ENCODE measurements at places on chromosomes 1 and 21.

DNA sequence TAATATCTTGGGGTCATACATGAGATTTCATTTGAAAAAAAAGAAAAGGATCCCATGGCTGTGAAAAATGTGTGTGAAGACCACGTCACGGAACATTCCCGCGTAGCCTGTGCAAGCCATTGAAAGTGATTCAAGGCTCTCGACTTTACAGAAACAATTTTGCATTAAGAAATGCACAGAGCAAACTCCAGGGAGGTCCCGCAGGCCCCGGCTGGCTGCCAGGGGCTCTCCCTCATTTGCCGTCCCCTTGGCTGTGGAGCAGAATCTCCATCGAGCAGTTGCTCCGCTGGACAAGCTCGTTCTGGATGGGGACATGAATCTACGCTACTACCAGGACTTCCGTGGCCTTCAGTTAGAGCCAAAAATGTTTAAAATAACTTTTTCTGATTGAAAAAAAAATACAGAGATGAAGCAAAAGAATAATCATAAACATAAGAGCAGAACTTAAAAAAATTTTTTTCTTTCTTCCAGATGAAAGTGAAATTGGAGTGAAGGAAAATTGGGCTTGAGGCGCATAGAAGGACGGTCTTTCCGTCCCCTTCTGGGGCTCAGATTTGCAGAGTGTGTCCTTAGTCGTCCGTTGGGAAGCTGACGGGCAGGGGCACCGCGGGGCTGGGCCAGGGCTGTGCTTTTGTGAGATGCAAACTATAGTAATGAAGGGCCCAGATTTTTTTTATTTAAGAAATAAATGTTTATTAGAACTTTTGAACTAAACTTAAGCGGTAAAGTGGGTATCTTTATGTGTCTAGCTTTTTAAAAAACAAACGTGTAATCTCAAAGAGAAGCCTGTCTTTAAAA lies 68.1 kb upstream of the ARHGEF16 start:
- DNase-seq: no peak

DNA sequence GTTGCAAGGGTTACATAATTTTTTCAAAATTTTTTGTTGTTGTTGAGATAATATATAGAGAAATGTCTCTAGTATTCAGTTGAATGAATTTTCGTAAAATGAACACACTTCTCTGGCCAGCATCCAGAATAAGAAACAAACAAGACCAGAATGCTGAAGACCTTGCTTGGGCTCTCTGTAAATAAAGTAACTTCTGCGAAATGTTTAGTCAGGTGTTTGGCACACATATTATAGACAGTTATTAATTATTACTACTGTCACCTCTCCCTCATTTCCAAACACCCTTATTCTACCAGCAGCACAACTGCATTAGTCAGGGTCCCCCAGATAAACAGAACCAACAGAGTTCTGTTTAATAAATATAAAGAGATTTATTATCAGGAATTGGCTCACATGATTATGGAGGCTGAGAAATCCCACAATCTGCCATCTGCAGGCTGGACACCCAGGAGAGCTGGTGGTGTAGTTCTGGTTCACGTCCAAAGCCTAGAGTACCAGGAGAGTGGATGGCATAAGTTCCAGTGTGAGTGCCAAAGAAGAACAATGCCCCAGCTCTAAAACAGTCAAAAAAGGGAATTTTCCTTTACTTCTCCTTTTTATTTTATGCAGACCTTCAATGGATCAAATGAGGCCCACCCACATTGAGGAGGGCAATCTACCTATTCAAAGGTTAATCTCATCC lies 44.1 kb upstream of the KCND3 start:
- no peak for DNase-seq

DNA sequence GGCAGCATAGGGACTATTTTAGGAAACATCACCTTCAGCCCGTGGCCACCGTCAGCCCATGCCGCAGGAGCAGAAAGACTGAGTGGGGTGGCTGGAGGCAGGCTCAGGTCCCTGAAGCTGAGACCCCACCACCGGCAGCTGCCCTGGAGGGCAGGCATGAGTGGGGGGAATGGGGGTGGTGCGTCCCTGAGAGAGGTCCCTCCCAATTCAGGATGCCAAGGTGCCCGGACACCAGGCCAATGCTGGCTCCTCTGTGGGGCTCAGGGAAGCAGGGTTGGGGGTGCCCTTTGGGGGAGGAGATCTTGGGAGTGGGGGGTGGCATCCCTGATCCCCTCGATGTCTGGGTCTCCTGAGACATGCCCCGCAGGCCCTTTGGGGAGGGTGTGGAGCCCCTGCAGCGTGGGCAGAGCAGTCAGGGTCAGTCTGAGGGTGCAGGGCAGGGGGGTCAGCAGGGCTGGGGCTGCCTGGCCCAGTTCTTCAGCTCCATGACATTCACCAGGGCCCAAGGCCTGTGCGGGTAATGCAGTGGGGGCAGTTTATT lies 998 bp upstream of the TTC34 start:
- DNase-seq: no peak

- DNase-seq: peak; percentile 85
Observed at GRCh38 chr1:197799271-197799670, 24.0 kb upstream of the DENND1B start.

DNA sequence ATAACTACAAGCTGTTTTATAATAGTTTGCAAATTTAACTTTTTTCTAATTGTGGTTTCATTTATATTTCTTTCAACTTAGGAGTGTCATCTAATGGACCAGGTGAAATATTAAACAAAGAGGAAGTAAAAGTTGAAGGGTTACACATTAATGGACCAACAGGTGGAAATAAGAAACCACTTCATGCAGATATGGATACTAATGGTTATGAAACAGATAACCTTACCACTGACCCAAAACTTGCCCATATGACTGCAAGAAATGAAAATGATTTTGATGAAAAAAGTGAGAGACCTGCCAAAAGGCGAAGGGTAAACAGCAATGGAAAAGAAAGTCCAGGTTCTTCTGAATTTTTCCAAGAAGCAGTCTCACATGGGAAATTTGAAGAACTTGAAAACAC lies 59.7 kb downstream of the MIER1 start:
- no peak for DNase-seq

DNA sequence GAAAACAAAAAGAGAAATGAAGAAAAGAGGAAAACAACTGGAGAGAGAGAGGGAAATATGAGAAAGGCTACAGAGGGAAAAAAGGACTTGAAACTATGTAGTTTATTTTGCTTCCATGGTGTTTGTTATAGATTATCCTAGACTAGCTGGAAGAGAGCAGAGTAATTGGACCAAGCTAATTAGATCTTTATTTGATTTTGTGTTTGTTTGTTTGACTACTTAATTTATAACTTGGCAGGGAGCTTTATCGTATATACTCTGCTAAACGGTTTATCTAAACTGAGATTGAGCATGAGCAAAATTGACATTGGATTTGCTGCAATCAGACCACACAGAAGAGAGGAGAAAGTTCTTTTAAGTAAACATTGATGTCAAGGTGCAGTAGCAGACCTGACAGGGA lies 443.8 kb upstream of the USP24 start:
- no peak for DNase-seq

- DNase-seq: no peak
Observed at GRCh38 chr1:100581096-100581705, 43.3 kb downstream of the GPR88 start.

DNA sequence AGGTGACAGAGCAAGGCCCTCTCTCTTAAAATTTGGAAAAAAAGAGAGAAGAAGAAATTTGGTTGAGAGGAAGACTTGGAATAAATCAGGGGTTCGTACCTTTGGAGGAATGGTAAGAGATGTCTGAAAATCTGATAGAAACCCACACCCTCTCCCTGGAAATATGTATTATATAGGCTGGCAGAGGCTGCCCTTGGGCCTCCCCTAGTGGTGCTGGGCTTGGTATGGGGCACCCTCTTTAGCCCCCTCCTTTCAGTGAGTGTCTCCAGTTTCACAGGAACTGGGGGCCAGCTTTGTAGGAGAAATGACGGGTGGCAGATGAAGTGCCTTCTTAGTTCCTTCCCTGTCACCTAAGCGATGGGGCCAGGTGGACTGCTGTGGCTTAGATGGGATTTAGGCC lies 82.9 kb upstream of the SLC2A1 start:
- DNase-seq: no peak

DNA sequence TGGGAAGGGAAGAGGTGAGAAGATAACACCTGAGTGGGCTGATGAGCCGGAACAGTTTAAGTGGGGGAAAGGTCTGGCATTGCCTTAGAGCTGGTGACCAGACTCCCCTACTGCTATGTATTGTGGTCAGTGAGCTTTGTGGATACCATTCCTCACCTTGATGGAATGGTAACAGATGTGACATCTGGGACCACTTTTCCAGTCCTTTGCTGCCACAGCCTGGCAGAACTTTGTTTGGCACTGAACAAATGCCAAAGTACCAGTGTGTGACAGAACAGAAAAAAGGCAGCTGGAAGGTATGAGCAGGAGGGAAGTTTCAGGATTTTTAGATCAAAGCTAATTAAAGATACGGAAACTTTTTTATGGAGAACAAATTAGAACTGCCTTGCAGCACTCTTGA lies 6.2 kb downstream of the MED8 start:
- no peak for DNase-seq

DNA sequence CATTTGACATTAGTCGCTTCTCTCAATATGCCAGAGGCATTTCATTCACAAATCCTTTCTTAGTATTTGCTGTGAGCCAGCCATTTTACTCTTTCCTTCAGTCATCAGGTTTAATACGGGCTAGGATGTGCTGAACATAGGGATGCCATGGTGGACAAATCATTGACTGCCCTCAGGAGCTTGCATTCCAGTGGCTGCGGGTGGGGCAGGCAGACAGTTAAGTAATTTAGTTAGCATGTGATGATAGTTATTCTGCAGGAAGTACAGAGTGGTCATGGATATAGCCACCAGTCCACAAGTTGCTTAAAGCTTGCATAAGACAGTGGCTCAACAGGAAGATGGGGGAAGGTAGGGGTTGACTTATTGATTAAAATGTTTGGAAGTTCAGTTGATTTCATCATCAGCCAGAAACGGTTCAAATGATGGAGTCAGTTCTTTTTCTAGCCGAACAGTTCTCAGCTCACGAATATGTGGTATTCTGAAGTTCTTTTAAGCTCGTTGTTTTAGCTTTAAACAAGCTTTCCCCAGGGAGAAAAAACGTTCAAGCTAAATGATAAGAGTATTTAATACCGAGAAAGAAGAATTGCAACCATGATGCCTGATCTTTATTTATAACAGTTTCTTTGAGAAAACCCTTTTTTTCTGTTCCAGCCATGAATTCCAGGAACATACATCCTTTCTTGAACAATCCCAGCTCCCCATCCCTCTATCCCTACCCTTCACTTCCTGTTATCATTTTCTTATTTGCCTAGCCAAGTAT lies 1.4 kb downstream of the SLC22A15 start:
- DNase-seq: peak; percentile 6

DNA sequence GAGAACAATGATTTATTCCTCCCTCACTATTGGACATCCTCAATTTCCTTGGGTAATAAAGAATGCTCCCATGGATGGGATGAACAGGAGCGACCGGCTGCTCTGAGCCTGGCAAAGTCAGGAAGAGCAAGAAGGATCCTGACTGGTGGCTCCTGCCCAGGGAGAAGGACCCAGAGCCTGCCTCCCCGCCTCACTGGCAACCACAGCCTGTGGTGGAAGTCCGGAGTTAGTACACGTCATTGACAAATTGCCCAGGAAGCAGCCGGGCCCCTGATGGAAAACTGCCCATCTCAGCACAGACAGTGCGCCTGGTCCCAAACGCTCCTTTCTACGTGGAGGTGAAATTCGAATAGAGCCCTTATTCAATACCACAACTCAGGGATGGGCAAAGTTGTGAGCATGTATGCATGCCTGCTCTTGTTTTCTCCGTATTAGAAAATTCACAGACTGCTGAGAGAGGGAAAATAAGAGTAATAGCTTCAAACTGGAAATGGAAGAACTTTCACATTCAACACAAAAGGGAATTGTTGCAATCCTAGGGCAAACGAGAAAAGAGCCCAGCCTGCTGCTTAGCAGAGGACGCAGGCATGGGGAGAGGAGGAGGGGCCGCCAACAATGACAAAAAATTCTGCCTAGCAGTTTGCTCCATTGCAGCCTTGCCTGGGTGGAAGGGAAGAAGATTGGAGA lies 397.1 kb upstream of the VAMP3 start:
- DNase-seq: peak; percentile 54

- no peak for DNase-seq
Observed at GRCh38 chr21:36113647-36114428, 21.0 kb upstream of the CBR3 start.

DNA sequence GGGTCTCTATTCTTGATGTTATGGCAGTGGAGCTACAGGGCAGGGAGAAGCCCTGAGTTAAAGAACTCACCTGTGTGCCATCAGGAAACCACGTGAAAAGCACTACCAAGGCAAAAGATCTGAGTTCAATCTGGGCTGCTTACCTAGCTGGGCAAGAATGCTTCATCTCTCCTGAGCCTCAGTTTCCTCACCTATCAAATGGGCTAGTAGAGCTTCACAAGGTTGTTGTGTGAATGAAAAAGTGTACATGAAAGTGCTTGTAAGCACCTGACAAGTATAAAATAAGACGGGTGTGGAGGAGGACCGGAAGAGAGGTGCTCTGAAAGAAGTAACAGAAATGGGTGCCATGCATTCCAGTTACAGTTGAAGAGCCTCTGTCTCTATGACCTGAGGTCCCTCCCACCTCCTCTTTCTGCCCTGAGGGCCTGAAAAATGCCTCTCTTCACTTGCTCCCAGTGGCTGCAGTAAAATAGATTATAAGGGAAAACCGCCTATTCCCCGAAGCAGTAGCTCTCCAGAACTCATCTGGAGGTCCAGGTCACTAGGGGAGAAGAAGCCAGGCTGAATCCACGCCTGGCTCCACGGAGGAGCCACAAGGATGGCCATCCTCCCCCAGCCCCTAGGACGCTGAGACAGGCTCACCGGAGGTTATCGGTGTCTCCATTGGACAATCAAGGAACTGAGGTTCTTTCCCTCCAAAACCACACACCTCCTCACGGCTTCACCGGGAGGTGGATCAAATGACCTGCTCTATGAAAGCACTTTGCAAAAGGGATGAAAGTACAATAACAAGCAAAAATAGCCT lies 1.4 kb downstream of the GPR161 start:
- DNase-seq: no peak

DNA sequence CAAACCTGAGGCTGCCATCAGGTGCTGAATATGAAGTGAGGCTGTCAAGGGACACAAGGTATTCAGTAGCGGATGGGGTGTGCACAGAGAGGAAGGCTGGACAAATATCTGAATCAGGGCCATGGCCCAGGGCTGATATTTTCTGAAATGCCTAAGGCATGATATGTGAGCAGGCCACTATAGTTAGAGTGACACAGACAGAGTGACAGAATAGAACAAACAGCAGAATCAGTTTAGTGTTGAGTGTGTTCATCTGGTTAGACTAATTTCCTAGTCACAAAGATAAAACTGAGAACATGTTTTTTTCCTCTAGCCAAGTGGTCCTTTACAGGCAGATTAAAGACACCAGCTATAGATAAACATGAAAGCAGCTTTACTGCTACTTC lies 3.9 kb downstream of the OVAAL start:
- DNase-seq: no peak

Measured in astrocyte (in vitro differentiated cells and primary cell).